ENCODE measurements at places on chromosomes 1 and 21. TPM values are rescaled to one million over a fixed set of nuclear protein-coding genes. Genes with fewer than 3 reads are reported as not detected.

DNA sequence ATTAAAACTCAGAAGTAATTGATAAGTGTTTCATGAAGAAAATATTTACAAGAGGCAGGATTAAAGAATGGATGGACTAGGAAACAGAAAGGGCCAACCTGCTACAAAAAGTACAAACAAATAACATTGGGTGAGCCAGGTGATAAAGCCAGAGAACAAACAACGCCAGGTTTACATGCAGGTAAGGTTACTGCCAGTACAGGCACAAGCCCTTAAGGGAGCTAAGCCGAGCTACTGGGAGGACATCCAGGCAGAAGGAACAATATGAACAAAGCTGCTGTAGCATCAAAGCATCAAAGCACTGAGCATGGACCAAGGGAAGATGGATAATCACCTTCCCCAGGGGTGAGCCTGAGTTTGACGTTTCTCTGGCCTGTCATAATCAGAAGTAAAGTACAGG is 380.7 kb downstream of the SEC16B start:
- H3K36me3 ChIP-seq = no peaks in the 10 kb centered on the region
- no peaks in the 10 kb centered on the region for H3K27me3 ChIP-seq
- DNase-seq = no peak
- no peaks in the 10 kb centered on the region for H3K4me1 ChIP-seq

FAM151A gene
- total RNA-seq = not detected

ESPN gene
- total RNA-seq = 8.5 TPM

DNA sequence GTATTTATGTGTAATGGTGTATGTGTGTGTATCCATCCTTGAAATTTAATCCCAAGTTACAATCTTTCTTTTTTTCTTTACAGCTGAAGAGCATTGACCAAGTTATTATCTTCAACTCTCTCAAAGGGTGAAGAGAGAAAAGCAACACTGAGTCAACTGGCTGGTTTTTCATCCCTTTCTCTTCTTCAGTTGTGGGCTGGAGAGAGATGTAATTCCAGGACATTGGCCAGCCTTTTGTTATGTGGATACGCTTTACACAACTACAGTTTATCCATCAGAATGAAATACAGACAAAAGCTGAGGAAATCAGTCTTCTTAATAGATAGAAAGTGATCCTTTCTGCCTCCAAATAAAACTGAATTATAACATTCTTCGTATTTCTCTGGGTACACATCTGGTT is 357.0 kb upstream of the NCAM2 start:
- H3K27ac ChIP-seq = no peak overlapping the region
- no peaks in the 10 kb centered on the region for H3K27me3 ChIP-seq
- no peaks in the 10 kb centered on the region for H3K36me3 ChIP-seq
- H3K4me1 ChIP-seq = no peaks in the 10 kb centered on the region
- H3K4me3 ChIP-seq = no peak overlapping the region
- DNase-seq = no peak

TRNP1 gene
- 81.2 TPM for total RNA-seq

RASSF5 gene
- 1.6 TPM for total RNA-seq

DNA sequence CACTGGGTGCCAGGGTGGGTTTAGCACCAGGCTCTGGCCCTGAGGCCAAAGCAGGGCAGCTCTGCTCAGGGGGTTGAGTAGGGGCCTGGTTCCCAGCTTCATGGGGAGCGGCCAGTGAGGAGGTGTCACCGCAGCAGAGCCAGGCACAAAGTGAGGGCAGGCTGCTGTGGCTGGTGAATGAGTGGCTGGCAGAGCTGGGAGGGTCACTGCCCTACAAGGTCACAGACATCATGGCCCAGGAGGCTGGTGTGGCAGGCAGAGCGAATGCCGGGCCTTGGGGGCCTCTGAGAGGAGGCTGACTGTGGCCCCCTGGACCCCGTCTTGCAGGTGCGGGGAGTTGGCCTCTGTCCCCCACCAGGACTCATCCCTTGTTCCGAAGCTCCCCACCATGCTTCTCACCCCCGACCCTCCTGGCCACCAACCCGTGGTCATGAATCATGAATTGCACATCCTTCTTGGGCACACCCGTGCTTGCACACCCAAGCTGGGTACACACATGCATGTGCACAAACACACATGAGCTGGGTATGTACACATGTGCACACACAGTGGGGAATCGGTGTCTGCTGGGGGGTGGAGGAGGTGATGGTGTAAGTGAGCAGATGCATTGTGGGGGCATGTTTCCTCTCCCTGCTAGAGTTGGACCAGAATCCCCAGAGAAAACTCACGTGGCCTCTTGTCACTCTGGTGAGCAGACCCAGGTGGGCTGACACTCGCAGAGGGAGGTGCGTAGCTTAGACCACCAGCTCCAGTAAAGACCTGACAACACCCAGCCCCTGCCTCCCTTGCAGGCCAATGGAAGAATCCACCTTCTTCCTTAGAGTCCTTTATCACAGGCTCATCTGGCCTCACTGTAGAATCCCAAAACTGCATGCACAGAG is 4.8 kb upstream of the GNB1 start:
- no peaks in the 10 kb centered on the region for H3K36me3 ChIP-seq
- H3K27me3 ChIP-seq = no peaks in the 10 kb centered on the region
- DNase-seq = no peak
- peaks cover 29% of the 10 kb centered on the region for H3K4me1 ChIP-seq
- H3K27ac ChIP-seq = no peak overlapping the region

LCA5L gene
- 0.87 TPM for total RNA-seq

- no peaks in the 10 kb centered on the region for H3K36me3 ChIP-seq
- H3K27me3 ChIP-seq = no peaks in the 10 kb centered on the region
- H3K4me1 ChIP-seq = no peaks in the 10 kb centered on the region
- H3K4me3 ChIP-seq = no peak overlapping the region
- no peak overlapping the region for H3K27ac ChIP-seq
These were observed 110.0 kb upstream of the VANGL1 start for GRCh38 chr1:115531631-115532264.

GRCh38 chr1:77336729-77337128 is 54.9 kb downstream of the AK5 start:
- H3K36me3 ChIP-seq = no peaks in the 10 kb centered on the region
- DNase-seq = no peak
- H3K4me1 ChIP-seq = no peaks in the 10 kb centered on the region
- H3K27ac ChIP-seq = no peak overlapping the region

DNA sequence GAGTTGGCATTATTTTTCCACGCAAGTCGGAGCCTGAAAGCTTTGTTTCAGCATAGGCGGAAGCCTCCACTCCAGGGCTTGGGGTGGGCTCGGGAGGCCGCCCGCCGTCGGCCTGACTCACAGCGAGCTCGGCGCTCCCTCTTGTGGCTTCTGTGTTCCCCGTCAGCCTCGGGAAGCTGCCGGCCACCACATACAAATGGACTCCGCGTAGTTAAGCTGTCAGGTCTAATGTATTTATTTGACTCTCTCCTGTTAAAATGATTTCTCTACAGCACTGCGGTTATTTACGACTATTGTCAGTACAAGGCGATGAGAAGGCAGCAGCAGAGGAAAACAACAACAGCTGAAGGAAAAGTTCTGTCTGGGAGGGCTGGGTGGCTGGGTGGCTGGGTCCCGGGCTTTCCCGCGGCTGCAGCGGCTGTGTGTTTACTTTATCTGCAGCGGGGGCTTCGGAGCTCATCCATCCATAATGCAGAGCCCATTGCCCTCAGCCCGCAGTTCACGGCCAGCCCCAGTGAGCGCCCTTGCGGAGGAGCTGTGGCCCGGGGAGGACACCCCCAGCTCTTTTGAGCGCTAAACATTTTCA is 375.7 kb upstream of the CAMK1G start:
- H3K27me3 ChIP-seq = peaks cover 14% of the 10 kb centered on the region
- no peaks in the 10 kb centered on the region for H3K36me3 ChIP-seq

DNA sequence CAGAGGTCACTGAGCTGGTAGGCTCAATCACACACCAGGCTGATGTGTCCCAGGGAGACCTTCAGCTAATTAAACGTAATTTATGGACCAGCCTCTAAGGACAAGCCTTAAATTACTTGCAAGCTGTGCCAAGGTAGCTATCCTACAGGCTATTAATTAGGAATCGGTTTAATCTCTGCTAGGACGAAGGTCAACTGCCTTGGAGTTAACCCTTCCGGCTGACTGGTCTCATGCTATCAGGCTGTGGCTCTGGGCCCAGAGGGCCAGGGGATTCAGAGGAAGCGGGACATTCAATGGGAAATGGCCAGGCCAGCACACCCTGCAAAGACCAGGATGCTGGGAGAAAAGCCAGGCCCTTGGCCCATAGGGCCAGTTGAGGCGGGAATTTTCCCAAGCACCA is 19.0 kb downstream of the DHRS3 start:
- H3K27me3 ChIP-seq = no peaks in the 10 kb centered on the region
- no peak overlapping the region for H3K4me3 ChIP-seq
- H3K4me1 ChIP-seq = peaks cover 89% of the 10 kb centered on the region
- H3K27ac ChIP-seq = peak overlapping the region; percentile 96

BGLAP gene
- 0.67 TPM for total RNA-seq

TFF2 gene
- 1.1 TPM for total RNA-seq

DNA sequence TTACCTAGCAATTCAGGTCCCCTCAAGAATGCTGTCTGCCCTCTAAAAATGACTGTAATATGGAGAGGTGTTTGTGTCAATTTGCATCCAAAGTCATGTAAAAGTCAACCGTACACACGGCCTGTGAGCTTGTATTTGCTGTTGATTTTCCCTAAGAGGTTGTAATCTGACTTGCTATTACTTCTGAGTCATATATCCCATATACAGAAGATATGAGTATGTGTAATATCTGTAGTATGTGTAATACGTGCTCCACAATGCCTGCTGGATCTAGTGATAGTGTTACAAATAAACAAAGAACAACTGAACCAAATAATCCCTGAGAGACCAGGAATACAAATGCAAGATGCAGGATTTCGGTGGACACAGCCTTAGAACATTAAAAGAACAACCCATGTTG is 1.4 kb upstream of the KCNJ6 start:
- no peaks in the 10 kb centered on the region for H3K36me3 ChIP-seq
- peaks cover 5% of the 10 kb centered on the region for H3K27me3 ChIP-seq
- no peak overlapping the region for H3K27ac ChIP-seq
- no peaks in the 10 kb centered on the region for H3K4me1 ChIP-seq
- no peak overlapping the region for H3K4me3 ChIP-seq

GRCh38 chr1:61004262-61005003 is 77.9 kb upstream of the NFIA start:
- H3K27ac ChIP-seq = no peak overlapping the region
- H3K4me1 ChIP-seq = no peaks in the 10 kb centered on the region
- peaks cover 3% of the 10 kb centered on the region for H3K27me3 ChIP-seq
- H3K4me3 ChIP-seq = no peak overlapping the region

DNA sequence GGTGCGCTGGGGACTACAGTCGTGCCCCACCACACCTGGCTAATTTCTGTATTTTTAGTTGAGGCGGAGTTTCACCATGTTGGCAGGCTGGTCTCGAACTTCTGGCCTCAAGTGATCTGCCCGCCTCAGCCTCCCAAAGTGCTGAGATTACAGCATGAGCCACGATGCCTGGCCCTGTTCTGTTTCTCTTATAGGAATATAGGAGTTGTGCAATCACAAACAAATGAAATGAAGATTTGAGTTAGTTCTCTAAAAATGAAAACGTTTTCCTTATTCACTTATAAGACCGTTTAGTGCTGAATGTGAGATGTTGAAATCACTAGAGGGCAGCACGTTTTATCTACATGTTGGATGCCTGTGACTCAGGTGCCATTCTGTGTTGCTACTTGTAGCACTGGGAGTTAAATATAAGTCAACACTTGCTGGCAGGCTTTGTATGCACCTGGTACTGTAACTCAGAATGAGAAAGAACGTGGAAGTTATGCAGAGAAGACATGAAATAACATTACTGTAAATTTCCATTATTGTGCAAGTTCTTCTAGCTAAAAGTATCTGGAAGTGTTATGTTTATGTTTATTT is 45.8 kb downstream of the MIGA1 start:
- no peak overlapping the region for H3K27ac ChIP-seq
- DNase-seq = peak; percentile 57
- H3K36me3 ChIP-seq = no peaks in the 10 kb centered on the region
- no peaks in the 10 kb centered on the region for H3K4me1 ChIP-seq

DNA sequence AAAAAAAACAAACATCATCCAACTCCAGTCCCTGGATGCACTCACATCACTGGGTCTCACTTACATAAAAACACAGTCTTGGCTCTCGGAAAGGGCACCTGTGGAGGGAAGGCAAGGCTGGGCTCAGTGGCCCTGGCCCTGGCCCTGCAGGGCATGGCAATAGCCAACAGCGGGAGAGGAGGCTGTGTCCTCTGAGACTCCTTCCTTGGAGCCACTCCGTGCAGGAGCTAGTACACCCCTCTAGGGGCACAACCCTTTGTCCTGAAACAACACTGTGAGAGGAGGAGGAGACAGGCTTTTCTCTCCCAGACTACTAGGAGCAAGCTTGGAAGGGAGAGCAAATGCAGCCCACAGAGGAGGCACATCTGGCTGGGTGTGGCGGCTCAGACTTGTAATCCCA is 28.0 kb downstream of the URB1 start:
- no peak for DNase-seq
- H3K27ac ChIP-seq = no peak overlapping the region
- no peak overlapping the region for H3K4me3 ChIP-seq
- peaks cover 13% of the 10 kb centered on the region for H3K36me3 ChIP-seq

GRCh38 chr1:245715291-245715701 is 560.5 kb downstream of the KIF26B start:
- no peaks in the 10 kb centered on the region for H3K36me3 ChIP-seq
- no peak overlapping the region for H3K4me3 ChIP-seq
- H3K4me1 ChIP-seq = no peaks in the 10 kb centered on the region
- H3K27ac ChIP-seq = no peak overlapping the region

DNA sequence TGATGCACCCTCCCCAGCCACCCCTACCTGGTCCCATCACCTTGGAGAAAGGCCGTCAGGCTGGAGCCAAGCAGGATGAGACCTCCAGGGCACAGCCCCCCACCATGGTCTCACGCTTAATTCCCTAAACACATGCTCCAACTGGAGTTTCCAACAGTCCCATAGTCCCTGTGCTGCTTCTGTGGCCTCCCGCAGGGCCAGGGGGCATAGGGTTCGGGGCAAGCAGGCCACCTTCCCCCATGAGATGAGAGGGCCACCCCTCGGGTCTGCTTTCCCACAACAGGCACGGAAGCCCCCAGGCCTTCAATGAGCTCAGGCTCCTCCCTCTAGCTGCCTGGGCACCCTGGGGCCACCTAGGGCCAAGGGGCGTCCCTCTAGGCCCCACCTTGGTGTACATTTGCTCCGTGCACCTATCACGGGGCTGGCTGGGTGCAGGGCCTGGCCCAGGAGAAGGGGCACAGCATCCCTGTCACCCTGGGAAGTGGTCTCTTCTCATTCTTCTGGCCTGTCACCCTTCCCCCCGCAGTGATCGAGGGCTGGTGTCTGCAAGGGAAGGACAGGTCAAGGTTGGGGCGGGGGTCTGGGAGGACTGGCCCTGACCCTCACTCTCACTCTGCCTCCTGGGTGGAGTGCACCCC is 42.4 kb downstream of the TRIM11 start:
- DNase-seq = no peak
- no peaks in the 10 kb centered on the region for H3K4me1 ChIP-seq
- H3K4me3 ChIP-seq = no peak overlapping the region
- no peaks in the 10 kb centered on the region for H3K27me3 ChIP-seq

- H3K4me3 ChIP-seq = no peak overlapping the region
- peaks cover 13% of the 10 kb centered on the region for H3K4me1 ChIP-seq
- H3K36me3 ChIP-seq = no peaks in the 10 kb centered on the region
These were observed 3.8 kb downstream of the DDX59 start for GRCh38 chr1:200665861-200666260.

DNA sequence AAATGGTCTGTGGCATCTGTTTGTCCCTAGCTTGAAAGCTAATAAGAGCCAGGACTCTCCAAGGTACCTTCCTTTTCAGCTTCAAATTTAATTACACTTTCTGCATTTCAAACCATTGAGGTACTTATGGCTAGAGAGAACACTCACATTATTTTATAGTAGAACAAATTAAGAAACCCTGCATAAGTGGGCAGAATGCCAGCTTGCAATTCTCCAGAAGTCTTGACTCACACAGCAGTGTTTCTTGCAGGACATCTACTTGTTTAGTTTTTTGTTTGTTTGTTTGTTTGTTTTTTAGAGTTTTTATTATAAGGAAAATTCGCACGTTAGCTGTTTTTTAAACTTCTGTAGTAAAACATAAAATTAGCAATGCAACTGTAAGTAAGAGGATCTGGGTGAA is 397.2 kb downstream of the NEGR1 start:
- no peaks in the 10 kb centered on the region for H3K36me3 ChIP-seq
- no peaks in the 10 kb centered on the region for H3K4me1 ChIP-seq
- no peak overlapping the region for H3K4me3 ChIP-seq

Measured in Panc1 (cell line).